ENCODE measurements at places on chromosomes 6 and 20.

DNA sequence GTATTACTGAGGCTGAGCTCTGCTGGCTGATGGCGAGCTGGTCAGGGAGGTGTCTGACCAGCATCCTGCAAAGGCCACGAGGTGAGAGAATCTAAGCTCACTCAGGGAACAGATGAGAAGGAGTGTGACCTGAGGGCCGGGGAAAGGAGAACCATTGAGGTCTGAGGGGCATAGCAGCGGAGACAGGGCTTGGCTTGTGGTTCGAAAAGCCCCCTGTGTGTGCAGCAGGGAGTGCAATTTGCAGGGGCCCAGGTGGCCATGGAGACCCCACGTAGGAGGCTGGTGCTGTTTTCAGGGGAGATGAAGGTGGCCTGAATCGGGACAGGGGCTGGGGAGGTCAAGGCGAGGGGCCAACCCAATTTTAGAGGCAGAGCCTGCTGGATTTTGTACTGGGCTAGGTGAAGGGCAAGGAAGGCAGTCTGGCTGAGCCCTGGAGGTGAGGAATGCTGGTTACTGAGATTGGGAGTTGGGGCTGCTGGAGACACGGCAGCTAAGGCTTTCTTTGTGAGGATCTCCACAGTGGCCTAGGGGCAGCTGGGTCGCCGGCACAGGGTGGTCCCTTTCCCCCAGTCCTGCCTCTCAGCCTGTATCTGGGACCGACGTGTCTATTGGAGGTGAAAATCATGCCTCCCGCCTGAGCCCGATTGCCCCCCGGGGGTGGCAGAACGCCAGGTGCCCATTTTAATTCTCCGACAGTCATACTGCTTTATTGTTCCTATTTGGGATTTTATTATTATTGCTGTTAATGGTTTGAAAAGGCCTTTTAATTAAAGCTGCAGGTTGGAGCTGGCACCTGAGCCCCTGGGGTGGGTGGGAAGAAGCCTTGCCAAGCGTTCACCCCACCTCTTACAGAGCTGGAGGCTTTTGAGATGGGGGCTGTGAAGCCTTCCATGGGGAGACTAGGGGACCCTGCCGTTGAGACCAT lies 28.4 kb downstream of the DLGAP4 start:
- DNase-seq = no peak

DNA sequence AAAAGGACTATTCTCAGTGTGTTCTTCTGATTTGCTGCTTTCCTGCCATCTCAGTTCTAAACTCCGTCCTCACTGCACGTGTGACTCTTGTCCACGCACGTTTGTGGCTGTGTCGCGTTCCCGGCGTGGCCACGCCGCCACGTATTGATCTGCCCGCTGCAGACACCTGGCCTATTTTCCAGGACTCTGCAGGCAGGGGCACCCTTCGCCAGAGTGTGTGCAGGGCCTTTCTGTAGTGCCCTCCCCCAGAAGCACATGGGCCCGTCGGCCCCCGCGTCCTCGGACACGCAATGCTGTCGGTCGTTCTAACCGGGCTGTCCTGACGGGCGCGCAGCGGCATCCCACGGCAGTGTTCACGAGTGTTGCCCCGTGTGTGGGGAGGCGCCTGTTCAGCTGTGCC lies 87.6 kb downstream of the YTHDF1 start:
- DNase-seq = no peak

GRCh38 chr6:134873500-134874388 lies 76.2 kb downstream of the ALDH8A1 start:
- no peak for DNase-seq

DNA sequence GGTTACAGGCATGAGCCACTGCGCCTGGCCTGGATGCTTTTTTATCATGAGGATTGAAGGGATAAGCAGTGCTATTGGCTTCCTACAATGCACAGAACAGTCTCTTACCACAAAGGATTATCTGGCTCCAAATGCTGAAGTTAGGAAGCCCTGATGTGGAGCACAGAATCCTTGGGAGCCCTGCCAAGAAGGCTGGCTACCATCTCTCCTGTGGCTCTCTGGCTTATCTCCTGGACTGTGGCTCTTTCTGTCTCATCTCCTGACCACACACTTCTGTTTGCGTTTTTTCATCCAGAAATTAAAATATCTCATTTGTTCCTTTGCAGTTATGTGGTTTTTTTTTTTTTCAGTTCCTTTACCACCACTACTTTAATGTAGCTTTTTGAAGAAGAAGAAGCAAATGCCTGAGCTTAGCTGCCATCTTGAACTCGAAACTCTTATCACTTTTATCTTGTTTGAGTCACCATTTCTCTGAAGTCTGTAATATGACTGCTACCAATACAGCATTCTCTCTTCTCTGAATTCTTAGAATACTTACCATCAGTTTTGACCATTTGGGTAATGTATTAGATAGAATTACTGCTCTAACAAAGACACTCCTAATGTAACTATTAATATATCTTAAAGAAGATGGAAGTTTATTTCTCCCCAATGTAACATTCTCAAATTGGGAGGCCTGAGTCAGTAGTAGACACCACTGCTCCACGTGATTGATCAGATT lies 1044.7 kb downstream of the KIF16B start:
- DNase-seq = no peak

- no peak for DNase-seq
Observed at GRCh38 chr20:24079661-24080412, 91.3 kb upstream of the GGTLC1 start.

- DNase-seq = peak; percentile 27
Observed at GRCh38 chr6:45424451-45424861, 46.7 kb upstream of the SUPT3H start.

GRCh38 chr6:25062070-25062811 lies 126.5 kb upstream of the RIPOR2 start:
- DNase-seq = no peak

GRCh38 chr20:59807909-59808728 lies 125.3 kb downstream of the SYCP2 start:
- no peak for DNase-seq

GRCh38 chr6:15580326-15580725 lies 82.5 kb downstream of the DTNBP1 start:
- no peak for DNase-seq

GRCh38 chr6:144327081-144327480 lies 41.9 kb downstream of the UTRN start:
- no peak for DNase-seq

DNA sequence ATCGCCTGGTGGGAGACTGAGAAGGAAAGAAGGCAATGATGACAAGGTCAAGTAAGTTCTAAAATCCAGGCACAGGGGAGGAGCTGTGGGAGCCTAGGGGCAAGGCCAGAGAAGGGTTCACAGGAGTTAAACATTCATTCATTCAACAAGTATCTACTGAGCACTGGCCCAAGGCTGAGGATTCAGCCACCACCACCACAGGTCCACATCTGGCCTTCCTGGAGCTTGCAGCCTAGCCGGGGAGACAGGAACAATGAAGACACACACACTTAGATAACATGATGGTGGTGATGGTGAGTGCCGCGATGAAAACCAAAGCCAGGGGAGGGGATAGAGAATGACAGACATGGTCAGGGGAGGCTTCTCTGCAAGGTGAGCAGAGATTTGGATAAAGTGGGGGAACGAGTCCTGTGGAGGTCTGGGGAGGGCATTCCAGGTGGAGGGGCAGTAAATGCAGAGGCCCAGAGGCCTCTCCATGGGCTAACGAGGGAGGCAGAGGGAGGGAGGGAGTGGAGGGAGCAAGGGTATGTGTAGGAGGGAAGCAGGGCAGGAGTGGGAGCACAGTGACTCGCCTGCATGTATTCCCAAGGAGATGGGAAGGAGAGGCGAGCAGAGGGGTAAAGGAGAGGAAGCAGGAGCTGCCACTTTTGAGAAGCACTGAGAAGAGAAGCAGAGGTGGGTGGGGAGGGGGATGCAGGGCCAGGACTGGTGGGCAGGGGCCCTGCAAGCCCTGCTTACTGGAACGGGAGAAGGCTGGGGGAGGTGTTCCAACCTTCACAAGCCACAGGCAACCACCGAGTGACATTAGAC lies 10.5 kb upstream of the RSPO4 start:
- no peak for DNase-seq

- DNase-seq = no peak
Observed at GRCh38 chr6:26064619-26065257, 22.5 kb upstream of the HFE start.

- DNase-seq = no peak
Observed at GRCh38 chr6:129253727-129254126, 370.8 kb downstream of the LAMA2 start.

DNA sequence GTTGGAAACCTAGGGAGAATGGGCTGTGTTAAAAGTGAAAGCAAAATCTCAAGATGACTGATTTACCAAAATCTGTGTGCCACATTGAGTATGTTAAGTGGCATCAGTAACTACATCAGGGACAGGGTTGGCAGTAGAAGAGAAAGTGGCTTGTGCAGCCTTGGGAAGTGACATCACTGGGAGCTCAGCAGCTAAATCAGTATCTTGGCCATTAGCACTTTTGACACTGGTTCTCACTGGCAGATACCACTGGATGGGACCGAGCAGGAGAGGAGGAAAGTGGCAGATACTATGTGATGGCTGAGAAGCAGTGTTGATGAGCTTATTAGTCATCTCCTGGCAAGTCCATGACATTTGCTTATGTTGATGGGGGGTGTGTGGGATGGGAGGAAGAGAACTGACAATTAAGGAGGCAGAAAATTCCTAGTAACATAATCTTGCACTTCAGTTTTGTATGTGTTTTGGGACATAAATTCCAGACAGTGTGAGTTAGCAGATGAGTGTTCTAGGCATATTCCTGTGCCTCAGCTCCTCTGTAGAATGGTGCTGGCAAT lies 322.2 kb downstream of the SOX4 start:
- no peak for DNase-seq

DNA sequence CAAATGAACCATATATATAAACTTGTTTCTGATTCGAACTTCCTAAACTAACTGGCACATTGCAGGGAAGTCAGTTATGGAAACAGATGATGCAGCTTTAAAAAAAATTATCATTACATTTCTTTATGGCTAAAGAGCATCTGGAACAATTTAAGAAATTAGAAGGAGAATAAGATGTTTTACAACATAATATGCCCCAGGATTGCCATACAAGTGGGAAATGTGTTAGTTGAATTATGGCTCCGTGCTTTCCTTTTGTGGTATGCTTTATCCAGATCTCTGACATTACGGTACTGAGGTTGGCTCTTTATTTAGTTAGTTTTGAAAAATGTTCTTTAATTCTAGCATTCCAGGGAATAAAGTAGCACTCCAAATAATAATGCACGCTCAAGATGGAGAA lies 343.0 kb upstream of the ZFP64 start:
- DNase-seq = no peak

- no peak for DNase-seq
Observed at GRCh38 chr6:20148433-20148832, 63.8 kb downstream of the MBOAT1 start.

DNA sequence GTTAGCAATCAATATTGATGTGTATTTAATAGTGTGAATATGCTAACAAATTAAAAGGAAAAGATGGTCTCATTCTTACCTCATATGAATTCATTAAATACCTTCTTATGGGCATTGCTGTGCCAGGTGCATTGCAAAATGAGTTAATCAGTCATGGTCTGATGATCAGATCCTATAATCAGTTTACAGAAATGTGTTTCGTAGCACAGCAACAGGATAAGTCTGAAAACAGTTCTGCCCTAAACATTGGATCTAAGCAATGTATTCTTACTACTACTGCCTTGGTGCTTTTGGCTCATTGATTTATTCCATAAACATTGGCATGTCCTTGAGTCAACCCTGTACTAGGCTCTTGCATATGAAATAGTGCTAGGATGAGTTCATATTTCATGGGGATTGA lies 417.0 kb upstream of the JAG1 start:
- no peak for DNase-seq

DNA sequence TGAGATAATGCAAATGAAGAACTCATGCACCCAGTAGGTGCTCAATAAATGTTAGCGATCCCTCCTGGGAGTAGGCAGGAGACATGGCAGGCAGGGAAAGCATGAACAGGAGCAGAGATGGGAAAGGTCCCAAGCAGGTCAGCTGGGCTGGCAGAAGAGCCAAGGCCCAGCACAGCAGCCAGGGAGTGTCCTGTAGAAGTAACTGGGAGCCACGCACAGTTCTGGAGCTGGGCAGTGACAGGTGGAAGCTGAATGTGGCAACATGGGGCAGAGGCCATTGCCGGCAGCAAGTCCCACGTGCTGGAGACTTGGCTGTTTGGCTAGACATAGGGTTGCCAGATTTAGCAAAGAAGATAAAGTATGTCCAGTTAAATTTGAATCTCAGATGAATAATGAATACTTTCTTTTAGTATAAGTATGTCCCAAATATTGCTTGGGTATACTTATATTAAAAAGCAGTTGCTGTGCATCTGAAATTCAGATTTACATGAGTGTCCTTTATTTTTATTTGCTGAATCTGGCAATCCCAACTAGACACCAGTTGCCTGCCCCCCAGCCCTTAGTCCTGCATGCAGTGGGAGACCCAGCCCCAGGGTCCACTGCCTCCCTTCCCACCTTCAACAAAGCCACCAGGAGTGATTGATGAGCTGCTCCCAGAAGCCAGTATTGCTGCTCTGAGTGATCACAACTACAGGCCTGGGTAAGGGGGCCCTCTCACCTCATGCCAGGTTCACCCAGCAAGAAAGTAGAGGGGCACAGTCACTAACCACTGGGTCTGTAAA lies 3.7 kb upstream of the LPIN3 start:
- no peak for DNase-seq

GRCh38 chr6:155170519-155170918 lies 93.3 kb upstream of the CLDN20 start:
- DNase-seq = no peak

DNA sequence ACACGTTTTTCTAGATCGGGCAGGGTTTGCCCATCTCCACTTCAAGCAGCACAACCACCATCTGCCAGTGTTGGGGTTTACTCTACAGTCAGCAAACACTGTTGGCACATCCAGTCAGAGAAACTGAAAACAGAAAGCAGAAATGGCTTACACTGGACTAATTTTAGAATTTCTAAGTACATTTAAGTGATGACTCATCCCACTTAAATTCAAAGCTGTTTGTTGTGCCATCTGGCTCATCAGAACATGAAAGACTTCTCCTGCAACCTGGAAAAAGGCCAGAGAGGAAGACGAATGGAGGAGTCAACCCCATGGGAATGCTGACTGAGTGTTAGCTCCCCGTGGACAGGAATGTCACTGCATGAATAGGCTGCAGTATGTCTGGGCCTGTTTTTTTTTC lies 21.8 kb downstream of the FAM209B start:
- DNase-seq = no peak

- DNase-seq = no peak
Observed at GRCh38 chr6:56513631-56514030, 129.1 kb downstream of the DST start.

DNA sequence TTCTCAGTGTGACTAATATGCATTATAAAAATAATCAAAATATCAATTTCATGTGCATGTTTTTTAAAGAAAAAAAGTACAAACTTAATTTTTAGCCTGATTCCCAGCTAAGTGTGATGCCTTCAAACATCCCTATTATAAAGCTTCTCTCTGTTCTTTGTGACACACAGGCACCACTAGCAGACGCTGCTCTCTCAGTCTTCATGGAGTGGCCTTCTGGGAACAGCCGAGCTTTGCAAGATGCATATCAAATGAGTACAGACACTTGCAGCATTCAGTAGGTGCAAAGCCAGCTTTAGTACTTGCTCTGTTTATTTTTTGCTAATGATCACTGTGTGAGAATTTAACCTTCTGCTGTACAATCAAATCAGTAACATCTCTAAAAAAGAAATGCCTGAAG lies 340.0 kb downstream of the ADGRB3 start:
- no peak for DNase-seq

Data from stimulated activated CD4-positive, alpha-beta T cell treated with anti-CD3 and anti-CD28 coated beads, Interleukin-15, amount 100 ng/mL, for 48 hours (primary cell).